ENCODE measurements at places on chromosomes 2 and 18.

GRCh38 chr2:17495590-17495989, 22.6 kb downstream of the RAD51AP2 start:
- DNase-seq = no peak

- no peak for DNase-seq
Measured at GRCh38 chr18:77099485-77100370, 32.9 kb downstream of the MBP start.

- DNase-seq = no peak
Measured at GRCh38 chr18:48376406-48376805, 32.8 kb downstream of the ZBTB7C start.

GRCh38 chr2:27256855-27257454, 5.9 kb downstream of the SLC30A3 start:
- DNase-seq = no peak

- no peak for DNase-seq
Measured at GRCh38 chr18:500632-501405, at the start of gene COLEC12. TSS of gene COLEC12 (minus strand) at chr18:500701. CDS start at chr18:500514, 187 bp downstream.

GRCh38 chr2:58047961-58048360, 1.4 kb downstream of the VRK2 start:
- no peak for DNase-seq

DNA sequence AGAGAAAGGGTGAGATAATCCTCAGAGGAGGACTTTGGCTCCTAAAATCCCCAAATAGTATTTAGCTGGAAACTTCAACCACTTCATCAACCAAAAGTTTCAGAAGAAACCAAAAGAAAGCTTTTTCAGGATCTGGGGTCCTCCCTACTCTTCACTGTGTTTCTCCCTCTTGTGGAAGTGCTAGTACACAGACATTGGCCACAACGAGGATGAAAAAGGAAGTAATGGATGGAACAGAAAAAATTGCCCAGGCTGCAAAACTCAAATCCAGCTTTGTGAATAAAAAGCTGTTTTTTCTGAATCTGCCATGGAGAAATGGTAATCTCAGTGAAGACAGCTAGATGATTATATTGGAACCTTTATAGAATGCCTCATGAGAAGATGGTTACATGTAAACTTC, 4.0 kb downstream of the PID1 start:
- no peak for DNase-seq

DNA sequence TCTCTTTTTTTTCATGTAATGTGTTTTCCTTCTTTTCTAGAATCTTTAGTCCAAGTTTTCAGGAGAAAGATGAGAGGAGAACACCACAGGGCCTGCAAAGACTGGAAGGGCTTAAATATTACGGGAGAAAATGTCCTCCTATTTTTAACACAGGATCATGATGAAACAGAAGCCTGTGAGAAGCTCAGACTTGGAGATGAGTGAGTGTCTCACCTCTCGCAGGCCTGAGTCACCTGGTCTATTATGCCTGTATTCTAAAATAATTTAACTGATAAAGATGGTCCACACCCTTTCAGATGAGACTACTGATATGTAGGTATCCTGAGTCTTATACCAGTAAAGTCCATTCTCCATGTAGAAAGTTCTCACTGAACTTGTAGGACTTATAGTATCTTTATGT, 143.2 kb downstream of the EPHA4 start:
- DNase-seq = no peak

DNA sequence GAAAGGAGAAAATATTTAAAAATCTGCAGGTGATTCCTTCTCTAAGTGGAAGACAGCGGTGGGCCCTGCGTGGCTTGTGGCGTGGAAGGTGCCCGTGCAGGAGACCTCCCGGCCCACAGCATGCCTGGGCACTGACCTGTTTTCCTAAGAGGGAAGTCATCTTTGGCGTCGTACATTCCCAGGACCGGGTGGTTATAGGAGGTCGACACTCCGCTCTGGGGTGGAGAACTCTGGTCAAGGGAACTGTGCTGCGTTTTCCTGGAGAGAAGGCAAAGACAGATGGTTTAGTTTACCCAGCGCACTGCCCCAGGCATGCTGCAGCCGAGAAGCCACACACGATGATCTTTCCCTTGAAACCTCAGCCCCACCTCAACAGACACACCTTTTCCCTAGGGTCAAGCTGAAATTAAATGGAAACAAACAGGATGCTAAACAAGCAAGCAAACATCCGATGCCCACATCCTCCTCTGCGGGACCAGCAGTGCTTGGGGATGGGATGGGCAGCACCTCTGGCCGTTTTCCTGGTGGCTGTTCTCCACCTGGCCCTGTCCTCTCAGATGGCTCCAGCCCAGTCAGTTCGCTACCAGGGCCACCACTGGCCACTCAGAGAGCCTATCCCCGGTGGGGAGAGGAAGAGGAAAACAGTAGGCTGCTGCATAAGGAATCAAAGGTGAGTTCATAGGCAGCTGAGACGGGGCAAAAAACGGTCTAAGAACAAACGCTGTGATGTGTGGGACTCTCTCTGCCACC, 244.1 kb downstream of the HDAC4 start:
- no peak for DNase-seq

- DNase-seq = no peak
Measured at GRCh38 chr2:153770359-153770991, 101.2 kb upstream of the GALNT13 start.

DNA sequence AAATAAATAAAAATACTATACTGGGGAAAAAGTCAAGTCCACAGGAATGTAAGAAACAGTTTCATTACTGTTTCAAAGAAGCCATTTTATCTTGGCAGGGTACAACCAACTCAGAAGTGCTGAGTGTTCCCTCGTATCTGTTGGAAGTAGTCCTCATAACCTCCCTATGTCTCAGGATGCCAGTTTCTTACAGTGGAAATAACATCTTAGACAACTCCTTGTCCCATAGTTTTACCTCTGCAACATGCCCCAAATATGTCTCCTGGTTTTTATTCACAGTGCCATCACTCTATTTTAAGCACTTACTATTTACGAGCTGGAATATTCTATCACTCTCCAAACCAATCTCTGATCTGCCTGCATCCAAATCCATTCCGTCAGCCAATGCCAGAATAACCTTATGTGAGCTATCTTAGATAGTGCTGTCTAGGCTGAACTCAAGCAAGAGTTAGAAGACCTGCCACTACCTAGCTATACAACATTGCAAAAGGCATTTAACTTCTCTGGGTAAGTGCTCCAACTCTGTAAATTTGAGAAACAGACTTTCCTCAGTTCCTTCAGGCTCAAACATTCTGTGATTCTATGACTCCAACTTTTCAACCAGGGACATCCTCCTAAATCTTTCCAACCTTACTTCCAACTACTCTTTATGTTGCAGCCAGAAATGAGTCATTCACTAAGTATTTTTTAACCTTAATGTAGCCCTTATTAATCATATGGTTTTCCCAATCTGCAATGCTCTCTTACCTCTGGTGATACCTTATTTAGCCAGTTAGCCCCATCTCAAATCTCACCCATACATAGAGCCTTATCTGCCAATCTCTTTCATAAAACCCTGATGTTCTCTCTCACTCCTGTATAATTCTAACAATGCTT, 66.7 kb downstream of the RTN4 start:
- DNase-seq = no peak

DNA sequence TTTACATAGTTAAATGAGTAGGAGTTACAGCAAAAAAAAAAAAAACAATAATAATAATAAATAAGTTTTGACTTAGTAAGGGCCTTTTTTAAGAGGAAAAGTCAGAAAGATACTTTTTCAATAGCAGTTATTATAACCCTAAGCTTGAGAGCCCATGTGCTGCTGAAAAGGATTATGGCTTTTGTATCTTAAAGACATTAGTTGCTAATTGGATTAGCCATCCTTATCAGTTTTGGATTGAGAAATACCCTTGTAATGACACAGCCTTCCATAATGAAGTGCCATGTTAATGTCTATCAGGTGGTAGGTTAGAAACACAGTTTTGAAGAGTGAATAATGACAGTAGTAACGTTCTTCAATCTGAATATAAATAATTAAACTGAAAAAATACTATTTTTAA, 554.0 kb downstream of the RIT2 start:
- DNase-seq = no peak

- no peak for DNase-seq
Measured at GRCh38 chr2:156797832-156798231, 361.7 kb downstream of the GPD2 start.

GRCh38 chr18:11874676-11875075, 23.5 kb downstream of the CHMP1B start:
- no peak for DNase-seq

- DNase-seq = no peak
Measured at GRCh38 chr2:169491378-169491777, 12.1 kb downstream of the BBS5 start.

- DNase-seq = no peak
Measured at GRCh38 chr2:207632575-207633493, 7.6 kb upstream of the METTL21A start.

DNA sequence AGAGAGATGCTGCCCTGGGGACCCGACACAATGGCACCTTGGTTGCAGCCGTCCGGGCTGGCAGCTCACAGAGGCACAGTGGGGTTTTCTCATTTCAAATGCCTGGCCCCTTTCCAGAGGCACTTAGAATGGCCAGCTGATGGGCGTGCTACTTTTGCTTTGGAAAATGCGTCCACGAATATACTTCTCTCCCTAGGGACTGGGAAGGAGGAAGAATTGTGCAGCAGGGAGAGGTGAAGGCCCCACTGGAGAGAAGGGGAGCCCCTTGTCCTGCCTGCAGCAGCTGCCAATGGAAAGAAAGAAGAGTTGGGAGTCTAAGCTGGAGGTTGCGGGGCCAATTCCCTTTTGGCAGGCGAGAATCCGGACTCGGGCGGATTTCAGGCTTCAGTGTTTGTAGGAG, 1.1 kb upstream of the MAL start:
- DNase-seq = no peak

DNA sequence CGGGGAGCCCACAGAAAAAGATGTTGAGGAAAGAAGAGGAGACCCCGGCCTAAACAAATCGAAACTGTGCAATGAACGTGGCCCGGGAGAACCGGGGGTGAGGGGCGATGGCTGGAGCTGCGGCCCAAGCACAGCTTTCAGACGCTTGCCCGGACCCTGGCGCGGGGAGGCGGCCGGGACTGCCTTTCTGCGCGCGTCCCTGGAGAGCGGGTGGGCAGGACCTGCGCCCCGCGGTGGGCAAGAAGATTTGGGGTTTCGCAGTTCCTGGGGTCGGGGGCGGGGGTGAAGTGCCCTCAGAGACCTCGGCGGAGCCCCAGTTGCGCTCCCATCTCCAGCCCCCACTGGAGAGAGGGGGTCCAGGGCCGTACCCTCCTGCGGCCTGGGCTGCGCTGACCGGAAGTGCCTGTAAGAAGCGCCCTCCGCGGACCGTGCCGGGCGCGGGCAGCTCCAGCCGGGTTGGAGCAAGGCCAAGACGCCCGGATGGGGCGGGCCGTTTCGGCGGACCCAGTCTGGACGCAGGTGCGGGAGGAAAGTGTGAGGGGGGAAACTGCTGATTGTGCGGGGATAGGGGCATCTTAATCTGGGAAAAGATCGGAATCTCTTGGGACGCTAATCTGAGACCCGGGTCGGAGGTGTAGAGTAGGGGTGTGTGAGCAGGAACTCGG, 11.6 kb downstream of the EN1 start:
- no peak for DNase-seq

- DNase-seq = no peak
Measured at GRCh38 chr2:66095820-66096345, 339.0 kb upstream of the MEIS1 start.

GRCh38 chr2:113672326-113672932, 45.4 kb downstream of the RABL2A start:
- DNase-seq = no peak

GRCh38 chr2:18172607-18173006, 294.1 kb downstream of the KCNS3 start:
- DNase-seq = no peak

DNA sequence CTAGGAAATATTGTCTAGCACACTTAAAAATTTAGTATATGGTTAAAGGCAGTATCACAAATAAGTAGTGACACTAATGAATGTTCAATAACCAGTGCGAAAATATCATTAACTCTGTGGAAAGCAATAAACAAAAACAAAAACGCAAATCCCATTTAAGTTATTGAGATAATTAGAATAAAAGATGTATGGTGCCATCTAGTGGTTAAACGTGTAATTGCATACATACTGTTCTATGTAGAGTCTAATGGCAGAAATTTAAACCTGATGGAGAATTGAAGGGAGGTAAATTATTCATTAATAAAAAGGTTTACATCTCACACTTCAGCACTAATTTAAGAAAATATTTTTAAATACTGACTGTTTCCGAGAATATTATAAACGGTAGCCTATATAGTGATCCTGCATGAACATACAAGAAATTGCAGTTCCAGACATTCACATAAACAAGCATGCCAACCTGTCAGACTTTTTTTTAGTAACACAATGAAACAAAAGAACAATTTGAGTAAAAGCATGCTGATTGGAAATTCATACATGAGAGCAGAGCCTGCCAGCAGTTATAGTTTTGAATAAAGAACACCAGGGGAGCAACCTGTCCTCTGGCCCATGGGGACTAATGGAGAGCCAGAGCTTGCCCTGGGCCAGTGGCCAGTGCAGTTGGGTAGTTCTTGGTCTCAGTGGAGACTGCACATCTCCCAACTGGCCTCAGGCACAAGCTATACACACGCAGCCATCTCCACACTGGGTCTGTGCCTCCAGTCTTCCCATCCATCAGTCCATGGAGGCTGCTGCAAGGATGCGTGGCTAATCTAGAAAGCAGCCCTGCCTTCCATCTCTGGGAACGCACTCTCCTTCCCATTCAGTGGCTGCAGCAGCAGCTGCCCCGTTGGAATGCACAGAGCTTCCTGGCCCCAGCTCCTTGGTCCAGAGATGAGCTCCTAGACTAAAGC, 28.0 kb downstream of the GCG start:
- no peak for DNase-seq

- no peak for DNase-seq
Measured at GRCh38 chr18:41674506-41674905, 280.5 kb upstream of the PIK3C3 start.

DNA sequence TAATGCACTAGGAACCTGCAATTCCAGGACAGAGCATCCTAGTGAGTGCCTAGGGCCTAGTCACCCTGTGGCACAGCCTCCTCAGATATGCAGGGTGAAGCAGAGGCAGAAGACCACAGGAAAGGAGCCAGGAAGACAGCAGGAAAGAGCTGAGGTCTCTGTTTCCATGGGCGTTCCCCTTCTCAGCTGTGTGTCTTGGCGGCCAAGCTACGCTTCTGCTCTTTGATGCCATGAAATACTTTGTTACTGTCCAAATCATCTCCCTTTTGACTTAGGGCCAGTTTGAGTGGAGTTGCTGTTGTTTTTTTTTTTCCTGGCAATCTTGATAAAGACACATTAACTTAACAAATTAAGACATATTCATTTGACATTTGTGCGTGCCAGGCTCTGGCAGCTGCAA, 67.3 kb downstream of the APOB start:
- no peak for DNase-seq

GRCh38 chr2:56749152-56749752, 565.5 kb downstream of the CCDC85A start:
- DNase-seq = no peak

- DNase-seq = no peak
Measured at GRCh38 chr2:29766191-29766590, 155.2 kb downstream of the ALK start.

Measured in stimulated activated CD4-positive, alpha-beta T cell treated with anti-CD3 and anti-CD28 coated beads, Interleukin-12 subunit alpha, Interleukin-12 subunit beta, amount 100 ng/mL, for 24 hours (primary cell).